ENCODE measurements at places on chromosomes 7 and 10. TPM values are rescaled to one million over a fixed set of nuclear protein-coding genes. Genes with fewer than 3 reads are reported as not detected.
A peak's percentile ranks its signal among the peaks of the same experiment; 100 is the strongest.

Gene NACAD
- not detected for total RNA-seq

DNA sequence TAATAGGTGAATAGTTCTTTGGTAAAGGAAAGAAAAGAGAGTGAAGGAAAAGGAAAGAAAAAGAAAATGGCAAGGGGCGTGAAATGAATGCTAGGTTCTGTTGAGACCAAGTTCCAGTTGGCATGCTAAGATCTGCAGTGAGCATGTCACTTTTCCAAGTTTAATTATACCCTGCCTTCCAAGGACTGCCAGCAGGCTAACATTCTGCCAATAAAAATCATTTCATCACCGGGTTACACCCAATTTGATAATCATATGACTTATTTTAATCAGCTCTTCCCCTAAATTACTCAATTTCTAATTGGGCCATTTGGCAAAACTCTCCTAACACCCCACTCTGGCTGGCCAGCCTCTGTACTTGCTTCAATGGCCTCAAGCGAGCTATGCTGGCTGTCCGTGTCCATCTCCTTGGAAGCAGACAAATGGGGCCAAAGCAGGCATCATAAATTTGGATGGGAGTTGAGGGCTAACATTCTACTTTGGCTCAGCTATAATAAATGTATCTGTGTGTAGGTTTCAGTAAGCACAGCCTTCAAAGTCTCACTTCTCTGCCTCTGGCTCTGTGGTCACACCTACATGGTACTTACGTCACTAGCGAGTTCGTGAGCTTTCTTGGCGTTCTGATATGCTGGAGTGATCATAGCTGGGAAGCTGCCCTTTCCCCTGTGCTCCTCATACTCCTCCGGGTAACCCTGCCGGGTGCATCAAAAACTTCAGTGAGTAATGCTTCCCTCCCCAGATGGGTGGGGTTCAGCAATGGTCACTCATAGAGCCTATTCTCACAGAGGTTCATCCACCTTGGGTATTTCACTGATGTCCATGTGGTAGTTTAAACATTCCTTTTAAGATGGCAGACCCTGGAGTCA lies 17.3 kb downstream of the NRAP start:
- no peaks in the 10 kb centered on the region for H3K36me3 ChIP-seq
- no peak overlapping the region for H3K27ac ChIP-seq
- no peaks in the 10 kb centered on the region for H3K27me3 ChIP-seq
- H3K4me3 ChIP-seq: no peak overlapping the region
- no peak for DNase-seq

DNA sequence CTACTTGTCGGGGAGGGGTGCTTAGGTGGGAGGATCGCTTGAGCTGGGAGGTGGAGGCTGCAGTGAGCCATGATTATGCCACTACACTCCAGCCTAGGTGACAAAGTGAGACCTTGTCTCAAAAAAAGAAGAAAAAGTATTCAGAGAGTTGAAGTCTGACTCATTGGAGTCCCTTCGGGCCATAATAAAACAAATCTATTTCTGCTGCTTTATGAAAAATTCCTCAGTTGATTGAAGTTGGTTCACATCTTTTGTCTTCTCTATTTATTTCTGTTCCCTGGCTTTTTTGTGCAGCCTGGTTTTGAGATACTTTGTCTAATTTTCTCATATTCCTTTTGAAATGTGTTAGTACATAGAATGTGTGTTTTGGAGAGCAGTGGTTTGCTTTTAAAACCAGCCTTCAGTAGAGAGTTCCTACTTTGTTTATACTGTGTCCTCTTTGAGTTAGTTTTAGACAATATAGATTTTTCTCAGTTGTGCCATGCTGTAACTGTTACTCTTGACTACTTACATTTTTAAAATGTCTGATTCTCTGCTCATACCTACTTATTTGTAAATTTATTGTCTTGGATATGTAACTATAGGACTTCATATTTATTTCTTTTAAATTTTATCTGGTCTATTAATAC lies 36.7 kb downstream of the LUC7L2 start:
- no peak overlapping the region for H3K4me3 ChIP-seq
- no peaks in the 10 kb centered on the region for H3K4me1 ChIP-seq
- no peak overlapping the region for H3K27ac ChIP-seq

GRCh38 chr7:70035955-70036354 lies 437.7 kb downstream of the AUTS2 start:
- no peak overlapping the region for H3K4me3 ChIP-seq
- DNase-seq: no peak

- H3K27ac ChIP-seq: no peak overlapping the region
- no peaks in the 10 kb centered on the region for H3K36me3 ChIP-seq
- DNase-seq: no peak
- H3K4me3 ChIP-seq: no peak overlapping the region
- no peaks in the 10 kb centered on the region for H3K4me1 ChIP-seq
Measured at GRCh38 chr7:87702326-87702725, 74.1 kb downstream of the RUNDC3B start.

GRCh38 chr7:122133477-122133876 lies 10.6 kb downstream of the AASS start:
- H3K27me3 ChIP-seq: no peaks in the 10 kb centered on the region
- H3K4me3 ChIP-seq: no peak overlapping the region
- H3K27ac ChIP-seq: no peak overlapping the region
- DNase-seq: no peak
- H3K4me1 ChIP-seq: no peaks in the 10 kb centered on the region

DNA sequence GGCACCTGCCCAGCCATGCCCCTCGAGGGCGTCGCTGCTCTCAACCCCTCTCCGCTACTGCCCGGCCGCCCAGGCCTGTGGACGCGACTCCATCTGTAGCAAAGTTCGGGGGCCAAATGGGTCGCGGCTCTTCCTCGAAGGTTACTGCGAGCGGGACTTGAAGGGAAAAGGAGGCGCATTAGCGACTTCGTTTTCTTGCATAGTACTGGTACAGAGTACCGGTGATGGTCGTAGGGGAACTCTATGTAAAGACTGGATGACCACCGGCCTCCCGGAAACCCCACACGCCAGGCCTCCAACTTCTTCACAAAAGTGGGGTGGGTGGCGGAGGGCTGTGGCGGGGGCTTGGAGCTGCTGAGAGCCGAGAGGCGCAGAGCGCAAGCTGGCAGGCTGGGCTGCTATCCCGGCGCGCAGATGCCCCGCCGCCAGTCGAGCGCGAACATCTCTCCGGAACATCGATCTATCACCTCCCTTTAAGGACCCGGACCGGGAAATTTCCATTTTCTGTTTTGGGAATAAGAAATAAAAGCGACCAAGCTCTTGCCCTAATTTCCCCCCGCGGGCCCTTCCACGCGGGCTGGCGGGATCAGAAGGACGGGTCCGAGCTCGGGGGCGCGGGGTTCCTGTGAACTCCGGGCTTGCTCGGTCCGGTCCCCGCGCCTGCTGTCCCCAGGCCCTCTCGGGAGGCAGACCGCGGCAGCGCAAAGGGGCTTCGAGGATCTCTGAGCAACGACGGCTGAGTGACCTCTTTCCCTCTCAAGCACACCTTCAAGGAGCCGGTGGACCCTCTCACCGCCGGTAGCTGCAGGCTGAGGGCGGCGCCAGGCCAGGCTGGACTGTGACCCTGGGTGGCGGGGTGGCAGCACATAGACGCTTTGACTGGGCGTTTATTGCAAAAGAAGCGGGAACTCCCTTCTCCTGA lies 12.2 kb upstream of the FEZF1 start:
- no peaks in the 10 kb centered on the region for H3K4me1 ChIP-seq
- H3K27ac ChIP-seq: no peak overlapping the region
- H3K4me3 ChIP-seq: no peak overlapping the region
- no peak for DNase-seq

DNA sequence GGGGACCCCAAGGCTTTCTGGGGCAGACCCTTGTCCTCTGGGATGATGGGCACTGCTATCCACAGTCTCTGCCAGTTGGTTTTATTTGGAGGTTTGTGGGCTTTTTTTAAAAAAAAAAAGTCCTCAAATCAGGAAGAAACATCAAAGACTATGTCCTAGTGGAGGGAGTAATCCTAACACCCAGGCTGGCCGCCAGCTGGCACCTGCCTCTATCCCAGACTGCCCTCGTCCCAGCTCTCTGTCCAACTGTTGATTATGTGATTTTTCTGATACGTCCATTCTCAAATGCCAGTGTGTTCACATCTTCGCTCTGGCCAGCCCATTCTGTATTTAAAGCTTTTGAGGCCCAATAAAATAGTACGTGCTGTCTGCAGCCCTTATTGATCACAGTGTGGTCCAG lies 61.0 kb upstream of the LRRC4 start:
- no peaks in the 10 kb centered on the region for H3K4me1 ChIP-seq
- no peak overlapping the region for H3K27ac ChIP-seq
- H3K27me3 ChIP-seq: no peaks in the 10 kb centered on the region
- DNase-seq: no peak

DNA sequence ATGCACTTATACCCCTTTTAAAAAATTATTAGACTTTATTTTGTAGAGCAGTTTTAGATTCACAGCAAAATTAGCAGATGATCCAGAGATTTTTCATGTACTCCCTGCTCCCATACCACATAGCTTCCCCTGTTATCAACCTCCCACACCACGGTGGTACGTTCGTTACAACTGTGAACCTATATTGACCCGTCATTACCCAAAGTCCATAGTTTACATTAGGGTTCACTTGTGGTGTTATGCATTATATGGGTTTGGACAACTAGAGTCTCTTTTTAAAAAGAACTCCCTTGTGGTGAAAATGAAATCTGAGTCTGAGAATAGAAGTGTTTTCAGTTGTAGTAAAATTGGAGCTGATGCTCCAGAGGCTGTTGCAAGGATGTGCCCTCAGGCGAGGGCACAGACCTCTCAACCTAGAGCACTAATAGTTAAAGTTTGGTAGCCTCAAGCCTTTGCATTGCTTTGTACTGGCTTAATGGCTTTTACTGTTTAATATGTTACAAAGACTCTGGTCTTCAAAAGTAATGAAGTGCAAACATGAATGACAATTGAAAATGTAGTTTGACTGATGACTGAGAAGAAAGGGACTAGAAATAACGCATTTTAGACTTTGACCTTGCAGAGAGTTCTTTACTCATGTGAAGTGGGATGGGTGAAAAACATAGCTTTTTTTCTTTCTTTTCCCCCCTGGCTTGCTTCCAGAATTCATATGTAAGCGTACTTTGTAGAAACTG lies 30.6 kb upstream of the CSTF2T start:
- H3K4me1 ChIP-seq: no peaks in the 10 kb centered on the region
- H3K36me3 ChIP-seq: no peaks in the 10 kb centered on the region
- DNase-seq: no peak
- no peak overlapping the region for H3K4me3 ChIP-seq
- H3K27ac ChIP-seq: no peak overlapping the region
- H3K27me3 ChIP-seq: no peaks in the 10 kb centered on the region

Gene KLLN
- 1.1 TPM for total RNA-seq

Gene TEX47
- not detected for total RNA-seq

DNA sequence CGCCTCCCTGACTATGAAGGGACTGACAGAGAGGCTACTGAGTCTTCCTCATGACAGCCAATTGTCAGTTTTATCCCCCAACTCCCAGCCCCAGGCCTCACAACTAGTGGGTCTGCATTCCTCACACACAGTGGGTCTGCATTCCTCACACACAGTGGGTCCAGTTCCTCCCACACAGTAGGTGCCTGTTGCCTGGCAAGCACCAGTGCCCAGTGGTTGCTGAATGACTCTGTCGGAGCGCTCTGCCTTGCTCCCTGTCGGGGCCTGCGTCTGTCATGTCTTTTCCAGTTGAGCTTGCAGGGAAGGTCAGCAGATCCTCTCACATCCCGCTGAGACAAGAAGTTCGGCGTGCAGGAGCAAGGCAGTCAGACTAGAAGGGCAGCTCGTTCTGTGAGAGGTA lies 590.0 kb upstream of the MKI67 start:
- no peaks in the 10 kb centered on the region for H3K27me3 ChIP-seq
- H3K4me1 ChIP-seq: no peaks in the 10 kb centered on the region
- H3K4me3 ChIP-seq: no peak overlapping the region
- H3K36me3 ChIP-seq: no peaks in the 10 kb centered on the region
- no peak for DNase-seq

Gene MBLAC1
- total RNA-seq: not detected

GRCh38 chr7:33645104-33645503 lies 260.2 kb upstream of the BMPER start:
- no peaks in the 10 kb centered on the region for H3K36me3 ChIP-seq
- no peaks in the 10 kb centered on the region for H3K4me1 ChIP-seq
- DNase-seq: no peak
- no peak overlapping the region for H3K27ac ChIP-seq
- no peak overlapping the region for H3K4me3 ChIP-seq
- no peaks in the 10 kb centered on the region for H3K27me3 ChIP-seq

- H3K4me1 ChIP-seq: no peaks in the 10 kb centered on the region
- no peaks in the 10 kb centered on the region for H3K36me3 ChIP-seq
- DNase-seq: no peak
- H3K4me3 ChIP-seq: no peak overlapping the region
- no peak overlapping the region for H3K27ac ChIP-seq
Measured at GRCh38 chr10:114767986-114768821, 53.4 kb upstream of the FHIP2A start.

DNA sequence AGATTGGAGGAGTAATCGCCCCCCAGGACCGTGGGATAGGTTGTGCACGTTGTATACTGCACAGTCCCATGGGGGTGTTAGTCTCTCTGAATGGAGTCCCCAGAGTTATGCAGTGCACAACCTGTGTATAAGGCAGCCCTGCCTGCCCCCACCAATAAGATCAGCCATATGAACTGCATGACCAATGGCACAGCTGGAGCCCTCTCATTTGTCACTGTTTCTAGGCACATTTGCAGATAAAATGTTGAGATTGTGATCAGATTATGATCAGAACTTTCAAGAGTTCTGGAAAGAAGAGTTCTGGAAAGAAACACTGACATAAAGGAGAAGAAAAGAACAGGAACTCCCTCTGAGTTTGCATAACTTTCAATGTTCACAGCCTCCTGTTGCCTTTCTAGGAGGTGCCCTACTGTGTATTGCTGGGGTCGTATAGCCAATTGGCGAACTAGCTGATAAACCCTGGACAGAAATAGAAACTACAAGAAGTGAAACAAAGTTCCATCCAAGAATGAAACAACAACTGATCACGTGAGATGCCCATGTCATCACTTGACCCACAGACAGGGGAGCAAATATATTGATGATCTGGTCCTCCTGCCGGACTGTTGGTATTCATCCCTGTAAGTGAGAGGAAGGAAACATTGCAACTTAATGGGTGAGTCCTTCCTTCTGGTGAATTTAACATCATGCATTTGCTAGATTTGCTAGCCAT lies 49.6 kb upstream of the TOMM7 start:
- H3K4me1 ChIP-seq: peaks cover 4% of the 10 kb centered on the region
- H3K27me3 ChIP-seq: no peaks in the 10 kb centered on the region
- H3K36me3 ChIP-seq: no peaks in the 10 kb centered on the region

DNA sequence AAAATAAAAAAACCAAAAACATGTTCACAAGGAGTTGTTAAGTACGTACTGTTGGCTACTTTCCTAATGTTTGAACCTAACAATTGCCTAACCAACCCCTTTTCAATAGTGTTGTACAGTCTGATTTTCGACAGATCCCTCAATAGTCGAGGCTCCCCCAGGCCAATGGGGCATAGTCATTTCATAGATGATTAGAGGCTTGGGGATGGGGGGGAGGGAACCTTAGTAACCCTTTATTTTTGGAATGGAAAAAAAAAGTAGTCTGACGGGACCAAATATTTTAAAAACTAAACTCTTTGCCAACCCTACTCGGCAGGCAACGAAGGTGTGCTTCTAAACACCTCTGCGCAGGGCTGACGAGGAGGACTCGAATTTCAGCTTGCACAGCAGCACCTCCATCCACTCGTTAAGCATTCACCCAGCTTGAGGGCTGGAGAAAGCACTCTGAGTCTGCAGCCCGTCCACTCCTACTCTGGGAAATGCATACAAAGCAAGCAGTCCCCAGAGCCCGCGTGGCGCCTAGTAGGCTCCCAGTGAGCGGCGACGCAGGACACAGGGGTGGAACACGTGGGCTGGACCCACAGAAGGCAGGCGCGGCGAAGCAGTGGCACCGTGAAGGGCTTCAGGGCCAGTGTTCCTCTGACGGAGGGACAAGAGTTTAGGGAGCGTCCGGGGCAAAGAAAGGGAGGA lies 899 bp downstream of the PUS7 start:
- H3K36me3 ChIP-seq: peaks cover 12% of the 10 kb centered on the region
- no peak overlapping the region for H3K27ac ChIP-seq
- peak overlapping the region; percentile 92 for H3K4me3 ChIP-seq
- peak; percentile 80 for DNase-seq

Gene LFNG
- total RNA-seq: 0.19 TPM

All from Karpas-422 (cell line).